DND-41 (cell line): ENCODE measurements at places on chromosomes 13 and 19.

GRCh38 chr13:73825143-73825542 lies 309.1 kb downstream of the KLF12 start:
- peak; percentile 79 for DNase-seq

GRCh38 chr13:40247845-40248244 lies 418.6 kb downstream of the FOXO1 start:
- no peak for DNase-seq

GRCh38 chr13:110166598-110166997 lies 140.4 kb downstream of the COL4A1 start:
- DNase-seq = no peak

DNA sequence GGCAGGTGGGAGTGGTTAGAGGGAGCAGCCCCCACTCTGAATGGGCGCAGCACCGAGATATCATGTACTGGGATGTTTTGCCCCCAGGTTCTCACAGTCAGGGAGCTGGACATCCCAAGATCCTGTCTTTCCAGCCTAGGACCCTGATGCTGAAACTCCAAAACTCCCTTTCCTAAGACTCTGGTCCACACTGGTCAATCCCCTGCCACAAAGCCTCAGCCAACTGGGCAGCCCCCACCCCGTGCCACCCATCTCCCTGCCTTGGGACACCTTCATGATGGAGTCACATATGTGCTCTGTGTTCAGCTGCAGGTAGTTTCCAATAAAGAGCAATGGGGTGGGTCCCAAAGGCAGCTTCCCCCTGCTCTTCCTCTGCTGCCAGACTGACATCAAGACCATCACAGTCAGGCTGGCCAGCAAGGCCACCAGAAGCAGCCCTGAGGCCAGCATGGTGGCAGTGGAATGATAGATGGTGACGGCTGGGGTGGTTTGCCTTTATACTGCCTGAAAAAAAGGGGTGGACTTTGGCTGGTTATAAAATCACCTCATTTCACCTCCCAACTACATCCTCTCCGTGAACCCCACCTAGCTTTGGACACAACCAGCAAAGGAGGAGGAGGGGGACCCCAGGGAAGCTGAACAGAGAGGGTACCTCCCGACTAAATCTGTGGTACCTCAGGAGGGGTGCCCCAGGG lies 36.3 kb downstream of the CYP2B6 start:
- no peak for DNase-seq

GRCh38 chr13:40342901-40343300 lies 323.5 kb downstream of the FOXO1 start:
- no peak for DNase-seq

- DNase-seq = no peak
These were observed 133.9 kb upstream of the TMTC4 start for GRCh38 chr13:100808330-100809128.
